ENCODE measurements at places on chromosomes 4 and X.

DNA sequence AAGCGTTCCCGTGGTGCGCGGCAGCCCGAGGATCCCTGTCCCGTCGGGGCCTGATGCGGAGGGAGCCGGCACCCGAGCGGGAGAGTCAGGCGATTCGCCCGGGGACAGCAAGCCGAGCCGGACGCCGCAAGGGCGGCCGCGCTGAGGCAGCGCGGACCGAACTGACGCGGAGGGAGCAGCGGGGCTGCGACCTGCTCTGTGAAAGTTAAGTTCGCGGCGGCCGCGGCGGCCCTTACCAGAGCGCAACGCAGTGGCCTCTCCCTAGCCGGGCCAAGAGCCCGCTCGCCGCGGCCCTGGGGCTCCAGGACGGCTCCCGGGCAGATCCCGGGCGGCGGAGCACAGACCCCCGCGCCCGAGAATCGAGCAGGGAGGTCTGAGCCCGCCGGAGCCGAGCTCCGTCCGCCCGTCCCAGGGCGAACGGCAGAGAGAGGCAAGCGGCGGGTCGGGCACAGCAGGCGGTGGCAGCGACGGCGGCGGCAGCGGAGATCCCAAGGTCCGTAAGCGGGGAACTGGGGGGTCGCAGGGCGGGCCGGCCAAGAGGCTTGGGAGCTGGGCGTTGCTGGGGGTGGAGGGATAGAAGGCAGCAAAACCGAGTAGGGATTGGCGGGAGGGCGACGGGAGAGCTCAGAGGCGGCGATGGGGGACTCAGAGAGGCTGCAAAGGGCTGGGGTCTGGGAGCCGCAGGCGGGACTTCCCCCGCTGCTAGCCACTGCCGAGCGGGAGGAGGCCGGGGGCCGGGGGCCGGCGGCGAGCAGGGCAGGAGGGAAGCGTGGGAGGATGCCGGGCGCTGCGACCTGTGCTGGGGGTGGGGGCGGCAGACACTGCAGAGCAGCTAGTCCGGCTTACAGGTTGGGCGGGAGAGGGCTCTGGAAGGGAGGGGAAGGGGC, 1.0 kb downstream of the GPR50 start:
- DNase-seq: no peak

GRCh38 chr4:66094070-66094469, 423.8 kb upstream of the EPHA5 start:
- no peak for DNase-seq

DNA sequence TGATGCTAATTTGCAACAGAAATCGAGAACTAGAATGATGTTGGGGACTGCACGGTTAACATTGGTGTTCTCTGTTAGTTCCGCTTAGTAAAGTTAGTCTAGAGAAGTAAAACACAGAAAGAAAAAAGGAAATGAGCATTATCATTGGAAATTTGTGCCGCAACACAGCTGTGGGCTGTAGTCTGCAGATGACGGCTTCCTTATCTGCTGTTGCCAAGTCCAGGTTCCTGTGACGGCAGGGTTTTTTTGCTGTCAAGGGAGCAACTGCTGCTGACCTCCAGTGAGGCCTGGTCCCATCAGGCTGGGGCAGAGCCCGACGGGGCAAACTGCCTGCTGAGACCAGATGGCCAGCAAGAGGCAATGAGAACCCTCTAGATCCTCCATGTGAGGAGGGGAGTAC, 38.9 kb upstream of the PHEX start:
- DNase-seq: no peak

- no peak for DNase-seq
Observed at GRCh38 chr4:37717576-37717975, 31.4 kb upstream of the RELL1 start.

DNA sequence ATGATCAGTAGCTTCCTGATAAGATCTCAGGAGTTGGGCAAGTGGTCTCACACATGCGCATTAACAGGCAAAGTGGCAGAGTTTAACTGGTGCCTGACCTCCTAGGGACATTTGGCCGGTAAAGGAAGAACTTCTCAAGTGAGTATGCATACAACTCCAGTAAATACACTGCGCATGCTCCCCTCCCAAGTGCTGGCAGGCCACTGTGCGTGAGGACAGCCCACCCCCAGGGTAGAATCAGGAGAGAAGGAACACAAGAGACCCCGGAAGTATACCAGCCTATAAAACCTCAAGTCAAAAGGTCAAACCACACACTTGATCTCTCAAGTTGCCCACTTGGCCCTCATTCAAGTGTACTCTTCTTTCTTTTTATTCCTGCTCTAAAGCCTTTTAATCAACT, 225.5 kb upstream of the ANKRD50 start:
- DNase-seq: no peak

DNA sequence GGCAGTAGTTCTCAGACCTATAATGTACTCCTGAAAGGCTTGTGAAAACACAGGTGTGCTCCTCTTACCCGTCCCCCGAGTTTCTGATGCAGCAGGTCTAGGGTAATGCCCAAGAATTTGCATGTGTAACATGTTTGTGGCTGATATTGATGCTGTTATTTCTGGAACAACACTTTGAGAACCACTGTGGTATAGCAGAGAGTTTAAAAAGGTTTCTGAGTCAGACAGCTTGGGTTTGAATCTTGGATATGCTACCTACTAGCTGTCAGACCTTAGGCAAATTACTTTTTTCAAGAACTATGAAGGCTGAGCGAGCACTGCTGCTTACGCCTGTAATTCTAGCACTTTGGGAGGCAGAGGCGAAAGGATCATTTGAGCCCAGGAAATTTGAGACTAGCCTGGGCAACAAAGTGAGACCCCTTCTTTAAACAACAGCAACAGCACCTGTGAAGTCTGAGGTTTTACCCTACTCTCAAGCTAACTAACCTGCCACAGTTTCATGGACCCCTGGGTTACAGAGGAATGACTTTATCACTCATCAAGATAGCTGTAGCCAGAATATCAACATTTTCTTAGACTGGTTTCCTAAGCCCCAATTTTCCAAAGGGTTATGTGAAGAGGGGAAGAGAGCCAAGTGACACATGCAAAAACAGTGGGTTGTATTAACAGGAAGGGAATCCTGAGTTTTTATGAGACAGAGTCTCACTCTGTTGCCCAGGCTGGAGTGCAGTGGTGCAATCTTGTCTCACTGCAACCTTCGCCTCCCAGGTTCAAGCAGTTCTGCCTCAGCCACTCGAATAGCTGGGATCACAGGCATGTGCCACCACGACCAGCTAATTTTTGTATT, 5.1 kb downstream of the AFF1 start:
- DNase-seq: no peak

- no peak for DNase-seq
Observed at GRCh38 chrX:17500145-17500579, 125.2 kb downstream of the NHS start.
